ENCODE measurements at places on chromosomes 7 and 10.

- DNase-seq = no peak
These were observed 1.8 kb downstream of the KLLN start for GRCh38 chr10:87861566-87861952.

GRCh38 chr7:107234436-107234835, 65.6 kb downstream of the HBP1 start:
- no peak for DNase-seq

DNA sequence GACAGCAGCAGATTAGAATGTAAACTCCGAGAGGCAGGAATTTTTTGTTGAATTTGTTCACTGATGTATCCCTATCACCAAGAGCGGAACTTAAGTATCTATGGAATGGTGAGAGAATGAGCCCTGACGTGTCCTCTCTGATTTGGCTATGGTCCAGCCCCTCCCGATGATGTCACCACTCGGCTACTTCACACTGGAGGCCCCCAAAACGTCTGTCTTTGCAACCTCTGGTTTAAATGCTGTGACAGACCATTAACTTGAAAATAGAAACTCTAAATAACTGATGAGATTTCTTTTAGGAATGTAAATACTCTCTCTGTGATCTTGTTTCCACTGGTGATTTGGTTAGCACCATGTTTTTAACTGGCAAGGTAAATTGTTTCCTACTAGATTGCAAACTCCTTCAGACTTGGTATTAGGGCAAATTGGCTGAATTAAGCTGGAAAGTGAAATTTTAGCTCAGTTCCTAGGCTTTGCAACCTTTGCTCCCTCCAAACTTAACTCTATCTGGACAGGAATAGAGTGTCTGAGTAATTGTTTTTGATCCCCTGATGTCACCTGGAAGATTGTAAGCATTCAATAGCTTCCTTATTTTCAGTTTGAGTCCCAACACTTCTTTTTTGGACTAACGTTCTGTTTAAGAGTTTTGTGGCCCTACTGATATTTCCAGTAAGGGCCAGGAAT, 19.1 kb downstream of the SLC16A12 start:
- DNase-seq = no peak

DNA sequence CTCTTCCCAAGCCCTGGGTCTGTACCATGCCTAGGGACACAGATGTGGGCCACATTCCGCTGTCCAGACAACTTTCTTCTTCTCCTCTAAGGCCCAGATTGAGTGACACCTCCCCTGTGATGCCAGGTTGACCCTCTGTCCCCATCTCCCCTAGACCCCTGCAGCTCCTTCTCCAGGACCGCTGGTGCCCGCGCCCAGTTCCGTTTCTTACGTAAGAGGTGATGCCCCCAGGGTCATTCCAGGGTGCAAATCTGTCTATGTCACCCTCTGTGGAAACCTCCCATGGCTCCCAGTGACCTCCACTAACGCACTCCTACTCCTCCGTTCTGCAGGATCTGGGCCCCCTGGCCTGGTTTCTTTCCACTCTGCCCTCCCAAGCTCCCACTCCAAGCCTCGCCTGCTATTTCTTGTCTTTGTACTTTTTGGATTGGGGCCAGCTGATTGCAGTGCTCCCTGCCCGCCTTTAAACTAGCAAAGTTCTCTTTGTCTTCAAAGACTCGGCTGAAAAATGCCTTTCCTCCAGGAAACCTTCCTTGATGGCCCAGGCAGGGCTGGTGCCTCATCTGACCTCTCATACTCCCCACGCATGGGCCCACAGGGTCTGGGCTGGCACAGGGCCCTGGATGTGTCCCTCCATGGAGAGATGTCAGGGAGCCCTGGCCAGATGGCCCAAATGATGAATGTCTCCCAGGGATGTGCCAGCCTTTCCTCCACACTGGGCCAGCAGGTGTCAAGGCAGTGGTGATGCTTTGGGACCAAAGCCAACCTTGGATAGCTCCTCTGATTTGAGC, 21.3 kb upstream of the ELN start:
- DNase-seq = no peak

DNA sequence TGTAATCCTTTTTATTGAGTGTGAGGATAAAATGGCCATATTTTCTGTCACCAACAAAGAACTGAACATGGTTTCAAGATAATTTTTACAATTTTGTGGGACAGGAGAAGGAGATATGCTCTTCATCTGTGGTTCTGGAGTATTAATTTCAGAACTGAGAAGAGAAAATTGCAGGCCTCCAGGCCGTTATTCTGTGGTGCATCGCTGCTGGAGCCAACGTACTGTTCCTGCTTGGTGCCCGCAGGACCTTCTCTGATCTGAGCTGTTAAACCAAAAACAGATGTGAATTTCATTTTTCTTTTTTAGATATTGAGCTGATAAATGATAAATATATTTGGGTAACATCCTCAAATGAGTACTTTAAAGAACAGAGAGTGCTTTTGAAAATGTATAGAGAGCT, 63.9 kb downstream of the IKZF1 start:
- DNase-seq = no peak

DNA sequence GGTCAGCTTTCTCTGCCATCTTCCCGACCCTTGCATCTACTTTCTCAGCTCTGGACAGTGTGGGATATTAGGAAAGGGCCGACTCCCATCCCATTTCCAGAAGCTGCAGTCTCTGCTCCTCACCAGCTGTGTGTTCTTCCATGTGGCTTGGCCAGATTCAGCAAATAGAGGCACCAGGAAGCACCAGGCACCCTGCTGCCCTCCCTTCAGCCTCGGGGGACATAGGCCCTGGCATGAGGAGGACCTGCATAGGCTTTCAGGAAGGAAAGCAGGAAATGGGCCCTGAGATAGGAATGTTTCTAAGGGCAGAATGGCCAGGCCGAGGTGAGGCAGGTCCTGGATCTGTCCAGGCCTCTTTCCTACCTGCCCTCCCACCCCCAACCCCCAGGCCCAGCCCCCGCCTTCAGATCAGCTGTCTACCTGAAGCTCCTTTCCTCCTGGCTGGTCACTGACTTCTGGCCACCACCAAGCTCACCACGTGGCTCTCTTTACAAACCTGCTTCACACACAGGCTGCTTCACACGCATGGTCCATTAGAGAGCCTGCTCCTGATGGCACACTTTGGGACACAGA, 27.5 kb upstream of the PURB start:
- no peak for DNase-seq
